AML-193 (cell line): ENCODE measurements at places on chromosomes 3 and 15.

GRCh38 chr3:133413161-133414020 lies 13.5 kb downstream of the BFSP2 start:
- DNase-seq, result no peak

- DNase-seq, result no peak
Measured at GRCh38 chr3:119396870-119397269, 66.5 kb downstream of the TMEM39A start.

DNA sequence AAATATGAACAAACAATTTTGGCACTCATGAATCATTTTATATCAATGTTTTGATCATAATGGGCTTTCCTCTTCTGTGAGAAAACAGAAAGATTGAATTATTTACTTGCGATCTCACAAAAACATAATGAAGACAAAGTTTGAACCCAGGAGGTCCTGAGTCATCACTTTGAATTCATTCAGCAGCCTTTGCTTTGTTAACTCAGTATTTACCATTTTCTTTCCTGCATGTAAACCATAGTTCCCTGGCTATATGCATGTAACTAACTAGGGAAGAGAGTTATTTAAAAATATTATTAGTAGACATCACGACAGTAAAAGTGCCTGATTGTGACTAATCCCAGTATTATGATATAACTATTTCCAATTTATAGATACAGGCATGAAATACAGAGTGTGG lies 1026.2 kb downstream of the PLOD2 start:
- DNase-seq, result no peak

DNA sequence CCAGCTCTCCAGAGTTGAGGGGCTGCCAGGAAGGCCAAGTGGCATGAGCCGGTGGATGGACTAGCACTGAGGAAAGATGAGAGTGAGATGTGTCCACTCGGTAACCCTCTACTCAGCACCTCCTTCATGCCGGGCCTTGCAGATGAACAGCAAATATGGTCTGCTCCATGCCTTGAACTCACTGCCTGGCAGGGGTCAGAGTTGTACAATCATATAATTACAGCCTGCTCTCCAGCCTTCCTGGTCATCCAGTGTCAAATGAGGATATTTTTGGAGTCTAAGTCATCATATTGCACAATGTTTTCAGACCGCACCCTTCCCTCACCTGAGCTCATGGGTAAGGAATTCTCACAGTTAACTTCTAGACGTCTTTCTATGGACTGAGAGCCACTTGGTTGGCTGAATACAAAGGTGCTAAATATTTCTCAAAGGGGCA lies 4.9 kb downstream of the MGLL start:
- DNase-seq, result no peak

GRCh38 chr3:146493221-146493620 lies 23.9 kb upstream of the PLSCR2 start:
- DNase-seq, result no peak
